ENCODE measurements at places on chromosomes 5 and 9.

- DNase-seq = no peak
Observed at GRCh38 chr5:160278343-160278742, 34.0 kb downstream of the CCNJL start.

GRCh38 chr9:22211588-22212360 is 202.7 kb upstream of the CDKN2B start:
- DNase-seq = no peak

GRCh38 chr9:87263291-87263690 is 234.4 kb upstream of the DAPK1 start:
- no peak for DNase-seq

- DNase-seq = no peak
Observed at GRCh38 chr9:14453286-14453685, 139.3 kb upstream of the NFIB start.

GRCh38 chr5:41985945-41986695 is 61.0 kb downstream of the FBXO4 start:
- no peak for DNase-seq

- no peak for DNase-seq
Observed at GRCh38 chr5:139147483-139148087, 50.6 kb downstream of the SIL1 start.

DNA sequence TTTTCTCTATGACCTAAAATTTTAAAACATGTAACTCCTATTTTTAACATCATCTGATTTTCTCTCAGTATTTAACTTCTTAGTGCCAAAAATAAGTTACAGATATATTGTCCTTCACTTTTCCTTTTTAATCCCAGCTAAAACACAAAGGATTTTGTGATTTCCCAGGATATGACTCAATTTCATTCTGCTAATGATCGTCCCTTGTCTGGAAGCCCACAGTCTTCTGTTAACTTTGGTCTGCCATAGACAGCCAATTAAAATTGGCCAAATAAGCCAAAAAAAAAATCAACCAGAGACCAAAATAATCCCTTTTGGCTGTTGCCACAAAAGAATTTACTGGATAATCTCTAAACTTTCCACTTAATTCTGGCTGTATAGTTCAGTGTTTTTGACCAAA is 124.5 kb upstream of the FST start:
- DNase-seq = no peak

GRCh38 chr5:60585618-60586017 is 114.3 kb downstream of the DEPDC1B start:
- no peak for DNase-seq

- DNase-seq = no peak
Observed at GRCh38 chr5:159290741-159291140, 27.7 kb downstream of the UBLCP1 start.

GRCh38 chr9:86794391-86795046 is 152.8 kb downstream of the GAS1 start:
- no peak for DNase-seq

- no peak for DNase-seq
Observed at GRCh38 chr9:95032580-95033341, 284.7 kb downstream of the FANCC start.

DNA sequence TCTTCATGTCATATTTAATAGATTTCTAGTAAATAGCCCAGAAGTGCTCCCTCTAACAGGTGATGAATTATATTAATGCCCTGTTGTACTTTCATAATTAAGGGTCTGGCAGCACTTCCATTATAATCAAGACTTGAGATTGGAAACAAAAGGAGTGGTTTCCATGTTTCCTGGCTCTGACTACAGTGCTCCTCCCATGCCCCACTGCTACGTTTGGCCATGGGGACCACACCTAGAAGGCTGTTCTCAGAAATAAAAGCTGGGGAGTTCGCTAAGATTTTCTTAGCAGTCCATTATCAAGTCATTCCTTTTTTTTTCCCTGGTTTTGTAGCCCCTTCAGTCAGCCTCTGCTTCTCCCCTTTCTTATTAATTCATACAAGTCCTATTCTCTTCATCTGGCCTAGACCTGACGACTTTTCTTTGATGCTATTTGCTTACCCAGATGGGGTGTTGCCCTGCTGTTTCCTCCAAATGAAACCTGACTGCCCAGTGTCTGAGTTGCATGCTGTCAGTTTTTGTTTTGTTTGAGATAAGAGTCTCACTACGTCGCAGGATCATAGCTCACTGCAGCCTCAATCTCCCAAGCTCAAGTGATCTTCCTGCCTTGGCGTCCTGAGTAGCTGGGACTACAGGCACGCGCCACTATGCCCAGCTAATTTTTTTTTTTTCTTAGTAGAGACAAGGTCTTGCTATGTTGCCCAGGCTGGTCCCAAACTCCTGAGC is 312.1 kb upstream of the EFNA5 start:
- DNase-seq = no peak

- no peak for DNase-seq
Observed at GRCh38 chr9:22483528-22484070, 37.0 kb downstream of the DMRTA1 start.

- DNase-seq = no peak
Observed at GRCh38 chr9:76626980-76627379, 137.3 kb upstream of the PCA3 start.

DNA sequence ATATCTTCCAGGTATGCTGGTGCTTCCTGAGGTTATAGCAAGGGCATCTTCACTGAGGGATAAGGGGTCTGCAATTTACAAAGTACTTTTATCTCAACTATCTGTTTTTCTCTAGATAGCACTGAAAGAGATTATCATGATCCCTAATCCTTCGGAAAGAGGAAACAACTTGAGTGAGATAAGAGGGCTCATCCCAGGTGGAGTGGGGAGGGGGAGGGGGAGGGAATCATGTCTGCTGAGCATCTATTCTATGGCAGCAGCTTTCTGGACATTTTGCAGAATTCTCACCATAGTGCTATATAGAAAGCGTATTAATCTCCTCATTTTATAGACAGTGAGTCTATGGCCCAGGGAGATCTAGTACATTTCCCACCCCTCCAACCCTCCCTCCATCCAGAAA is 5.9 kb downstream of the TNFSF15 start:
- DNase-seq = no peak

- no peak for DNase-seq
Observed at GRCh38 chr9:118236625-118237024, 532.4 kb downstream of the TLR4 start.

- DNase-seq = no peak
Observed at GRCh38 chr5:126846744-126847455, 70.0 kb downstream of the LMNB1 start.

GRCh38 chr5:160048131-160048530 is 39.2 kb downstream of the TTC1 start:
- no peak for DNase-seq

DNA sequence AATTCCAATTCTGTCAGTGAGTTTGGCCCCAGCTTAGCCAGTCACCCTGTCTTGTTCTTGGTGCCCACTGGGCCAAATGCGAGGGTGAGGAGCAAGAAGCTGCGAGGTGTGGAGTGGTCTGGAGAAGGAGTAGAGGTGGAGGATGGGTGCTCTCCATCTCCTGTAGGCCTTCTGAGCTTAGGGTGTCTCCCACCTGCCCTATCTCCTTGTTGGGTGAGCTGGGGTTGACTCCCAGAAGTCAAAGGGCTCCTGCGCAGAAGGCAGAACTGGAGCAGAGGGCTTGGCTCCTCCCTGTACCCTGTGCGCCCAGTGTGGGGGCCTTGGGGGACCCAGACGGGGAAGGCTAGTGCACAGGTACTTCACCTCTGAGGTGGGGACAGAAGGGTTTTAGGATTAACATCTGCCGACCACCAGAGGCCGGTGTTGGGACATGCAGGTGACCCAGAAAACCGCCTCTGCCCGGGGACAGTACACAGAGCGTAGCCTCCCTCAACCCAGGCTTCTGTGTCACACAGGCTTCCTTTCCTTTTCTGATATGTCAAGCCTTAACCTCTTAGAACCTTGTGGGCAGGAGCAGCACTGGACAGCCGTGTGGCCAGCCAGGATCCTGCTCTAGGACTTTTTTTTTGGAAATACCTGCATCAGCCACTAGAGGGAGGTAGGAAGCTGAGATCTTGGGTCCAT is 16.9 kb downstream of the IL5 start:
- DNase-seq = no peak

DNA sequence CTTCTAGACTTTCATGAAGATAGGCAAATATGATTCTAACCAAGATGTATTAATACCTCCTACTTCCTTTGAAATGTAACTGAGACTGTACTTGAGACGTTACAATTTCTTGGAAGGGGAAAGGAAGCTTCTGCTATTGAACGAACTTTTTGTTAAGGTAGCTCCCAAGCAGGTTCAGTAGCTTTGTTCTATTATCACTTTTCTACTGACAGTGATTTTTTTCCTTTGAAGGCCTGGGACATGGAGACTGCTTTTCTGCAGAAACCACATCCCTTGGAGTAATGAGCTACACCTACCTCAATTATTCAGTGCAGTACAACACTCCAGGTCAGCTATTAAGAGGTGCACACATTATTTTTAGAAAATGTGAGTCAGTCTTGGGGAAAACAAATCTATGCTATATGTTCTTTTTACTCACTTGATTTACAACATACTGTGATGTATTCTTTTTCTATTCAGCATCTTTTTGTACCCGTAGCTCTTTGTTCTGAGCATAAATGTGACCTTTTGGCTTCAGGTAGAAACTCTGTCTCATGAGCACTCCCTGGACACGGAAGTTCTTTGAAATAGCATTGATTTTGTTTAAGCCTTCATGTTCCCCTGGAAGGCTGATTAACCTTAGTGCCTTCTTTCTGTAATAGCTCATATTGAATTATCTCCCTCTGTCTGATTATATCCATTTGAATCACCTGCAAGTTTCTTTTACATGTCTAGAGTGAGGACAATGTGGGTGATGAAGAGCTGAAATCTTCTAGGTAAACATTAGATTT is 56.5 kb upstream of the CDKN2B start:
- no peak for DNase-seq

DNA sequence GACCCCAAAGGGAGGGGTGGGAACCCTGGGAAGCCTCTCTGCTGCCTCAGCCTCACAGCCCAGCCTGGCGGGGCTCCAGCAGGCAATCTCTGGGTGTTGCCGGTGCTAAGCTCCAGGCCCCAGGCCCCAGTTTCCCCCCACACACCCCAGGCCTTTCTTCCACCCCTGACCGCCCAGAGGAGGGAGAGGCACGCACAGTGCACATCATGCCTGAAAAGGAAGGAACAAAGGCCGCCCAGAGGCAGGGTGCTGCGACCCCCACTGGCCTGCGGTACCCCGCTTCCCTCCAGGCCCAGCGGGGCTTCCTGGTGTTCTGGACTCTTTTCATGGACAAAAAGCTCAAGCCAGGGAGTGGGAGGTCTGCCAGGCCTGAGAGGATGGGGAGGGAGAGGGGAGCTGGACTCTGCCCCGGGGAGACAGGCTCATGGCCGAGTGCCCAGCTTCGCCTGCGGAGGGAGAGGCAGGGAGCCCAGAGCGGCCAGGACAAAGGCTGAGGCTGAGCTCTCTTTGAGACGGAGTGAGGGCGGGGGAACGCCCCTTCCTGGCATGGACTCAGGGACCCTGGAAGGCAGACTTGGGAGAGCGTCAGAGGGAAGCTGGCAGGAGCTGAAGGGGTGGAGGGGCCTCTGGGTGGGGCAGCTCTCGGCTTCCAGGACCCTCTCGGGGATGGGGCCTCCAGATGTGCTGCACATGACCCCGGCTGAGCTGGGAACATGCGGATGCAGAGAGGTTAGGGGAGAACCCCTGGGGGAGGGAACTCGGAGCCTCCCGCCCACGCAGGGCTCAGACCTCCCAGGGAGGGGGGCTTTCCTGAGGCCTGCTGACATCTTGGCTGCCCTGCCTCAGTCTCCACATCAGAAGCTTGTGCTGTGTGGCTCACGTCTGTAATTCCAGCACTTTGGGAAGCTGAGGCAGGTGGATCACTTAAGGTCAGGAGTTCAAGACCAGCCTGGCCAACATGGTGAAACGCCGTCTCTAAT is 1.8 kb upstream of the ENTPD2 start:
- DNase-seq = no peak
